Motor neuron (in vitro differentiated cells): ENCODE measurements at places on chromosomes 2 and 18. TPM values are rescaled to one million over a fixed set of nuclear protein-coding genes. Genes with fewer than 3 reads are reported as not detected.

GRCh38 chr2:127597046-127597983, 48.6 kb upstream of the GPR17 start:
- no peak for ATAC-seq

GRCh38 chr2:152580714-152581113, 136.5 kb downstream of the PRPF40A start:
- peak; percentile 32 for ATAC-seq

DNA sequence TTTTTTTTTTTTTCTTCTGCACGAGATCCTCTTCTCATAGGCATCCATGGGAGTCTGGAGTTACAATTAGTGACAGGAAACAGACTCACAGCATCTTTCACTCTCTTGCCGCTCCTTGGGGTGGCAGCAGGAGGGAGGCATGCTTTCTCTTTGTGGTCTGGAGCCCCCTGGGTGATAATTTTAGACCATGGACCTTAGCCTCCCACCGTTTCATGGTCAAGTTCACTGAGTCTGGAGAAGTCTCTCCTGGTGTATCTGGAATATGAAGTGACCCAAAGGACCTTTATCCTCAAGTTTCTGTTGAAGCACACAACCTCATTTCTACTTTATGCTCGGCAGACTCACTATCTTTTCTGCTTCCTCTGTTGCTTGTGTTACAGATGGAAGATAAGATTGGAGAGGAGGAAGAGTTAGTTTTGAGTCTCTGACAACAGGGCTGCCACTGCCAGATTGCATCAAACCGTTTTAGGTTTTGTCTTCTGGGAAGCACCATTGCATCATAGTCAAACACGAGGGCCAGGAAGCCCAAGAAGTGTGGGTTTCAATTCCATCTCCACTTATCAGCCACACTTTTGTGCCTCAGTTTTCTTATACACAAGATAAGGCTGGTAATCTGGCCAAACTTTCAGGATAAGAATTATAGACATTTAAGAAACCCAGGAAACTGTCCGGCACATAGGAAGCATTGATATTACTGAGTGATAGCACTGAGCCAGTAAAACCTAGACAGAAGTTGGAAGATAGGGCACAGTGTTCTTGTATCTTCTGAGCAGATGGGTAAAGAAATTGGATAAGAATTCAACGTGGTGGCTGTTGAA, 62.3 kb downstream of the ADCYAP1 start:
- no peak for ATAC-seq

DNA sequence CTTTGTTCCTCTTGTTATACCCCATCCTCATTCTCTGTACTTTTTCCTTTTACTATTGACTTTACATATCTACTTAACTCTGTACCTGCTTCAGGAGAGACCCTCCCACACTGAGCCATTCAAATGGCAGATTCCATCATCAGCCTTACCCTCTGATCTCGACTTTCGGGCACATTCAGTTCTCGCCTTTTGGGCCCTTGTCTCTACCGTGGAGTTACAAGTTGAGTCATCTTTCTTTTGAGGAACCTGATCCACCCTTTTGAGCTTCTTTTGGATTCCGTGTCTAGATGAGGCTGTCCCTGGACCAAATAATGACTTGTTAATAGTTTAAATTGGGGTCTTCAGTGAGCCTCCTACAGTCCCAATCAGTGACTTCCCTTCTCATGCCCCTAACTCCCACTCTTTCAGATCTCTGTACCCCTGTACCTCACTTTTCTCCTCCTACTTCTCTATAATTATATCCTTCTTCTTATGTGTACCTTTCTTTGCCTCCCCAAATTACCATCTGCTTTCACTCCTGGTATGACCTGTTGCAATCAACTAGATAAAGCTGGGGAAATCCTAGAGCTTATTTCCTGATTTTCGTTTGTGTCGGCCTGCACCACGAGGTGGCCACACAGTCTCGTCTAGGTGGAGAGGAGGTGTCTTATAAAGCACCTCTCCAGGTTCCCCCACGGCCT, 17.2 kb downstream of the SP110 start:
- no peak for ATAC-seq

GRCh38 chr18:23126376-23127056, 8.8 kb upstream of the CABLES1 start:
- ATAC-seq: no peak

- no peak for ATAC-seq
These were observed 20.7 kb downstream of the SFT2D3 start for GRCh38 chr2:127721978-127722355.

- no peak for ATAC-seq
These were observed 1072.5 kb downstream of the SUCLG1 start for GRCh38 chr2:83386549-83386948.

The SP140 gene
- total RNA-seq: 0.43 and 0.76 TPM in 2 replicates

The NPHP1 gene
- 4.7 and 4.8 TPM in 2 replicates for total RNA-seq

The SP5 gene
- 0.16 TPM in 1 of 2 replicates, not detected in the other for total RNA-seq
